Prostate gland (tissue), 2 donors: ENCODE measurements at places on chromosomes 16 and 17. TPM values are rescaled to one million over a fixed set of nuclear protein-coding genes. Genes with fewer than 3 reads are reported as not detected.

The MYH1 gene
- 0.06 TPM for total RNA-seq

The KRTAP2-3 gene
- total RNA-seq = not detected

The CDH5 gene
- 20.8 TPM for total RNA-seq

The CD300H gene
- total RNA-seq = not detected

The CACNG1 gene
- not detected for total RNA-seq

- no peak overlapping the region for H3K4me3 ChIP-seq
- no peak overlapping the region for H3K27ac ChIP-seq
- H3K27me3 ChIP-seq = no peaks in the 10 kb centered on the region
- no peaks in the 10 kb centered on the region for H3K36me3 ChIP-seq
- H3K4me1 ChIP-seq = no peaks in the 10 kb centered on the region
Observed at GRCh38 chr17:68352041-68352440, 60.7 kb downstream of the ARSG start.

DNA sequence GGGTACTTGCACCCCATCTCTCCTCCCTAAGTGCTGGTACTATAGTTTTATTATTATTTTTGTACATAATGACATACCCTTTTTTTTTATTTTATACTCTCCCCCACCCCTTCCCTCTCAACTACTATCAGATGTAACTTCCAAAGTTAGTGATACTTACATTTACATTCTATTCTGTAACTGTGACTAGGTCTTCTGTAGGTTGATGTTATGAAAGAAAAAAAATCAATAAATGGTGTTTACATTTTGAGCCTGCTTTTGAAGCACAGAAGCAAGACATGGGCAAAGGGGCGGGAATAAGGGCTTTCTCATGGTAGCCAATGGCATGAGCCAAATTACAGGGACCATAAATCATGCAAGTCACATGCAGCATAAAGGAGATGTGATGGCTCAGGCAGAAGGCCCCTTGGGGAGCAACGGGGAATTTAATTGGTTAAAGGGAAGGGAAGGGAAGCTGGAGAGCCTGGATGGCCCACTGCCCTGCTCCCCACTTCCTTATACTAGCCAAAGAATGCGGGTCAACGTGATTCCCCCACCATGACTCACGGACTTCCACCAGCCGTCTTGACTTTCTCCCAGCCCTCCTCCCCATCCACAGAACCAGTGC lies 2.4 kb upstream of the ACSF2 start:
- no peaks in the 10 kb centered on the region for H3K36me3 ChIP-seq
- peaks cover 7% of the 10 kb centered on the region for H3K4me1 ChIP-seq
- H3K4me3 ChIP-seq = no peak overlapping the region
- H3K27me3 ChIP-seq = no peaks in the 10 kb centered on the region
- H3K27ac ChIP-seq = no peak overlapping the region
- DNase-seq = peak; percentile 66

DNA sequence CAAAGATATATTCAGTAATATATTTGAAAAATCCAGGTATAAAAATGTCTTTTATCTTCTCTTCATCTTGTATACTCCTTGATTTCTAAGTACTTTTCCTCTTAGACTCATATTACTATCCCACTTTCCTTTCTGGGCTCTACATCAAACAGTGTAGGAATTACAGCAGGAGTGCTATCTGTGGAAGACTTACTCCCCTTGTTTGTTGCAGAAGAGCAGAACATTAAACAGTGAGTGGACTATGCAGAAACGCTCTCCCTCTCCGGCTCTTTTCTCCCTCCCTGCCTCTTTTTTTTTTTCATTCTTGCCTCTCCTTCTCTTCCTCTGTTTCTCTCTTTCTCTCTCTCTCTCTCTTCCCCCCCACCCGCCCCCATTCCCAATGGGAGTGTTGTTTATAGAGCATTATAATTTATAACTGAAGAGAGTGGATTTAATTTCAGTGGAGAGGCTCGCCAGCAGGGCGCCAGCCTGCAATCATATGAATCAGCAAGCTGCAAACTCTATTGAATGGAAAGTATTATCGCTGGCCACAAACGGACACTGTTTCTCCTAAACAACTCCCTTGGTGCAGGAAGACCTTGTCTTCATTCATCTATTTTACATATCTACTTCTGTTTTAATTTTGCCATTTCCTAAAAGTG lies 242.3 kb upstream of the TBX2 start:
- DNase-seq = no peak
- no peak overlapping the region for H3K27ac ChIP-seq
- peak overlapping the region; percentile 14 for H3K4me3 ChIP-seq
- H3K36me3 ChIP-seq = no peaks in the 10 kb centered on the region

GRCh38 chr17:63191610-63192009 lies 225.6 kb downstream of the TANC2 start:
- DNase-seq = no peak
- no peaks in the 10 kb centered on the region for H3K27me3 ChIP-seq
- no peak overlapping the region for H3K27ac ChIP-seq
- H3K4me3 ChIP-seq = no peak overlapping the region

DNA sequence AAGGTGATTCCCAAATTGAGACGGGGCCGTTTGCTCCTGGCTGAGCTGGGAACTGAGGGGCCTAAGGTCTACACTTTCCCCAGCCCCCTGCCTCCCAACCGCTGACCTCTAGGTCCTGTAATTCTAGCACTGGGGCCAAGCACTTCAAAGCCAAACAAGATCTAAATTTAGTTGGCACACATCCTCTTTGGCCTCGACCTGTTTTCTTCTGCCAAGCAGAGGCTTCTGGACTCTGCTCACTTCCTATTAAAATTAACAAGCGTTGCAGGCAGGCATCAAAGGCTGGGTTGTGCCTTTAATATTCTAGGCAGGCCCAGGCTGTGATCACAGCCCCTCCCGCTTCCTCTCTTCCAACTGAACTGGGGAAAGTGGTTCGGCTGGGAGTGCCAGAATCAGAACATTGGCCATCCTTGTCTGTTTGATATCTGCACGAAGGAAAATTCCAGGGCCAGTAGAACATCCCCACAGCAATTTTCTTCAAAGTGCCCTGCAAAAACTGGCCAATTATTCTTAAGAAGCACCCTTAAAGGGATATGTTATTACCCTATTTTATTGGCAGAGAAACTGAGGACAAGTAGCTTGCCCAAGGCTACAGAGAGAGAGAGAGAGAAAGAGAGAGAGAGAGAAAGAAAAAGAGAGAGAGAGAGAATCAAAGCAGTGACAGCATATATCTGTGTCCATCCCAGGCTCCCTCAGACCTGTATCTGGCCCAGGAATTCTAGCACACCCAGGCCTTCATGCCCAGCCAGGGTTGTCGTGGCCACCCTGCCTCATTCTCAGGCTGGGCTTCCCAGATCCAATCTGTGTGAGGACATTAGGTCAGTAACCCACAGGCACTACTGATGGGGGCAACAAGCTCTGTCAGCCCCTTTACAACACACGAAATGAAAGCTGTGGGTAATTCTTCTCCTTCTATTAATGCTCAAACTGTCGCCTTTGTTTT lies 12.8 kb upstream of the MT4 start:
- peaks cover 7% of the 10 kb centered on the region for H3K4me1 ChIP-seq
- H3K27me3 ChIP-seq = no peaks in the 10 kb centered on the region
- no peaks in the 10 kb centered on the region for H3K36me3 ChIP-seq

- no peaks in the 10 kb centered on the region for H3K27me3 ChIP-seq
- no peaks in the 10 kb centered on the region for H3K4me1 ChIP-seq
- H3K36me3 ChIP-seq = no peaks in the 10 kb centered on the region
- no peak for DNase-seq
Observed at GRCh38 chr16:50335196-50335958, 33.4 kb downstream of the BRD7 start.

GRCh38 chr16:1460602-1461138 lies 14.2 kb downstream of the CLCN7 start:
- H3K4me3 ChIP-seq = no peak overlapping the region
- H3K27me3 ChIP-seq = no peaks in the 10 kb centered on the region
- no peaks in the 10 kb centered on the region for H3K36me3 ChIP-seq
- no peaks in the 10 kb centered on the region for H3K4me1 ChIP-seq
- no peak overlapping the region for H3K27ac ChIP-seq
- DNase-seq = no peak

DNA sequence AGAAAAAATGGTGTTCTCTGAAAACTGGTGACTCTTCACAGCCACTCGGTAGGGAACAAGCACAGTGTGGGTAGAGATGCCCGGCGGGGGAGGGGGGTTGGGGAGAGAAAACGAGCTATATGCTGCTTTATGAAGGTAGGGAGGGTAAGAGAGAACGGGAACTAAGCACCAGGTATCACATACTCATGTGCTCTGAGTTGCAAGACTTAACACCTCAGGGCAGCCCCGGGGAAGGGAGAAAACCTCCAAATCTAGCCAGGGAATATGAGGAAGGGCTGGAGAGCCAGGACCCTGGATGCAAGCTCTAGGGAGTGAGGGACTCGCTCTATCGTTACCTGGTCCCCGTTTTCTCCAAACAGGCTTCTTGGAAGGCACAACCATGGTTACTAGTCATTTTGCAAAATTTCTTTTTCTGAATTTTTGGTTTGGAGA lies 35.3 kb downstream of the HIC1 start:
- H3K27me3 ChIP-seq = no peaks in the 10 kb centered on the region
- no peak for DNase-seq
- peaks cover 15% of the 10 kb centered on the region for H3K4me1 ChIP-seq
- H3K36me3 ChIP-seq = no peaks in the 10 kb centered on the region
- peak overlapping the region; percentile 74 for H3K27ac ChIP-seq

DNA sequence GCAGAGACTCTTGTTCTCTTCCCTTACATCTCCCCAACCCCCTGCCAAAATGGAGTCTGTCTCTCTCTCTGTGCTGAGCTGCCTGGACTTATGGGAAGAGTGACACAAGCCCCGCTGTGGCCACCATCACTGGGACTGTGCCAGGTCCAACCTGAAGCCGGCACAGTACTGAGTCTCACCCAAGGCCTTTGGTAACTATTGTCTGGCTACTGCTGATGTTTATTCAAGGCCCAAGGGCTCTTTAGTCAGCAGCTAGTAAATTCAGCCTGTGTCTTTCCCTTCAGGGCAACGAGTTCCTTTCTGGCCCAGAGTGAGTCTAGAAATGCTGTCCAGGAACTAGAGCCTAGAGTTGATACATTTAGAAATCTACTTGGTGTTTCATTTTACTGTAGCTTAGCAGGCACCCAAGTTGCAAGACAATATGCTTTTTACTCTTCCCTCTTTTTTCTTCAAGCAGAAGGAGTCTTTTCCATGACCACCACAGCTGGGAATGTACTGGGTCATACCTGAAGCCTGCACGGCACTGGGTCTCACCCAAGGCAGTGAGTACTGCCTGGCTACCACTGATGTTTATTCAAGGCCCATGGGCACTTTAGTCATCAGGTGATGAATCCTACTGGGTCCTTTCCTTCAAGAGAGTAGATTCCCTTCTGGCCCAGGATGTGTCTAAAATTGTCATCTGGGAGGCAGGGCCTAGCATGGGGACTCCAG lies 17.7 kb downstream of the EFCAB5 start:
- H3K4me3 ChIP-seq = no peak overlapping the region
- H3K36me3 ChIP-seq = no peaks in the 10 kb centered on the region
- DNase-seq = no peak
- H3K27me3 ChIP-seq = no peaks in the 10 kb centered on the region
- no peak overlapping the region for H3K27ac ChIP-seq

DNA sequence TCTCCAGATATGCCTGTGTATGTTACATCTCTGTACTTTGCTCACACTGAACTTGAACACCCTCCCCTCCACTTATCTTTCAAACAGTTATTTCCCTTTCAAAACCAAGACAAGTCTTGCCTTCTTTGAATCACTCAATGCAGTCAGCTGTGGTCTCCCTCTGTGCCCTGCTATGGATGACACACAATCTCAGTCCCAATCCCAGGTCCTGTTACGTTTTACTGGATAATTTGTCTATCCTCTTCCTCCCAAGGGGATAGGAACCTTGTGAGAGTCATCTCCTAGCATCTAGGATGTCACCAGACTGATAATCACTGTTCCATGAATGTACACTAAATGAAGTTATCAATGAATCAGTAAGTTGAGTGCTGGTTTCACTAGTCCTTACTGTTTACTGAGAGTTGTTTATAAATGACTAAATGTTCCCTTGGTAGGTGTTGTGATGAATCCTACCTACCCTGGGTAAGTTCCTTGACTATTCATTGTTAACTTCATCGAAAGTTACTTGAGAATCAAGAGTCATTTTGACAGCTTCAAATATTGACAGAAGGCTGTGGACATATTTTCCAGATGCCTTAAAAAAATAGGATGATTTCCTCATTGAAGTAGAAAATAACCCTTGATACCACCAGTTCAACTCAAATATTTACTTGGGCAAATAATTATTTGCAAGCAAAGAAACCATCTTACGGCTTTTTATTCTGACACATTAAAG lies 244.9 kb downstream of the PRKCA start:
- no peaks in the 10 kb centered on the region for H3K36me3 ChIP-seq
- no peak overlapping the region for H3K4me3 ChIP-seq
- DNase-seq = no peak
- H3K4me1 ChIP-seq = no peaks in the 10 kb centered on the region

GRCh38 chr17:81869221-81870130 lies 1.7 kb downstream of the ARHGDIA start:
- DNase-seq = no peak
- H3K4me1 ChIP-seq = peaks cover 21% of the 10 kb centered on the region
- peak overlapping the region; percentile 95 for H3K4me3 ChIP-seq
- H3K36me3 ChIP-seq = peaks cover 10% of the 10 kb centered on the region
- H3K27ac ChIP-seq = peak overlapping the region; percentile 90

DNA sequence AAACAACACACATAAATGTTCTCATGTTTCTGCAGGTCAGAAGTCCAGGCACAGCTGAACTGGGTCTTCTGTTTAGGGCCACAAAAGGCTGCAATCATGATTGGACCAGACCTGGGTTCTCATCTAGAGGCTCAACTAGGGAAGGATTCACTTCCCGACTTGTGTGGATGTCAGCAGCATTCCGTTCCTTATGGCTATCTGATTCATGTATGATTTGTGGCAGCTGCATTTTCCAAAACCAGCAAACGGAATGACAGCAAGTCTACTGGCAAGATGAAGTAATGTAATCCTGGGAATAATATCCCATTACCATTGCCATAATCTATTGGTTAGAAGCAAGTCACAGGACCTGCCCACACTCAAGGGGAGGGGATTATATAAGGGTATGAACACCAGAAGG lies 22.1 kb downstream of the CEP112 start:
- H3K4me3 ChIP-seq = no peak overlapping the region
- no peaks in the 10 kb centered on the region for H3K27me3 ChIP-seq
- no peaks in the 10 kb centered on the region for H3K4me1 ChIP-seq
- no peak overlapping the region for H3K27ac ChIP-seq
- DNase-seq = no peak

DNA sequence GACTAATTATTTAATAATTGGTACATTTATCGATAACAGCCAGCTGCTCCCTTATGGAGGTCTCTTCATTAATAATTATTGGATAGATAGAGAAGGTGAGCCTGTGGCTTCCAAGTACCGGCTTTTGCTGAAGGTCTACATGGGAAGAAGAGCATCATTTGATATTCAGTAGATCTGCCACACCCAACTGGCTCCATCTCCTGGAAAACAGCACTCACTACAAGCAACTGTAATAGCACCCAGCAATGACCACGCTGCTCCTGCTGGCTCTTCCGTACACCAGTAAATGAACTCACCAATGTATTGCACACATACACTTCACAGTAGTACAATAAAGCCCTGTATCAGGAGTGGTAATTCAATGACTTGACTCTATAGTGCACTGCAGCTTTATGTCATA lies 19.5 kb downstream of the MARVELD3 start:
- DNase-seq = no peak
- no peak overlapping the region for H3K27ac ChIP-seq
- H3K4me1 ChIP-seq = no peaks in the 10 kb centered on the region
- no peaks in the 10 kb centered on the region for H3K36me3 ChIP-seq

- no peak overlapping the region for H3K4me3 ChIP-seq
- peak overlapping the region; percentile 71 for H3K27ac ChIP-seq
- H3K27me3 ChIP-seq = no peaks in the 10 kb centered on the region
- DNase-seq = peak; percentile 75
Observed at GRCh38 chr17:2174468-2175293, 119.8 kb downstream of the HIC1 start.

GRCh38 chr17:37494971-37495370 lies 5.3 kb downstream of the DUSP14 start:
- no peaks in the 10 kb centered on the region for H3K4me1 ChIP-seq
- no peak overlapping the region for H3K27ac ChIP-seq
- no peak overlapping the region for H3K4me3 ChIP-seq
- no peaks in the 10 kb centered on the region for H3K36me3 ChIP-seq
- DNase-seq = no peak
- H3K27me3 ChIP-seq = no peaks in the 10 kb centered on the region
